ENCODE measurements at places on chromosomes 3 and 15.

DNA sequence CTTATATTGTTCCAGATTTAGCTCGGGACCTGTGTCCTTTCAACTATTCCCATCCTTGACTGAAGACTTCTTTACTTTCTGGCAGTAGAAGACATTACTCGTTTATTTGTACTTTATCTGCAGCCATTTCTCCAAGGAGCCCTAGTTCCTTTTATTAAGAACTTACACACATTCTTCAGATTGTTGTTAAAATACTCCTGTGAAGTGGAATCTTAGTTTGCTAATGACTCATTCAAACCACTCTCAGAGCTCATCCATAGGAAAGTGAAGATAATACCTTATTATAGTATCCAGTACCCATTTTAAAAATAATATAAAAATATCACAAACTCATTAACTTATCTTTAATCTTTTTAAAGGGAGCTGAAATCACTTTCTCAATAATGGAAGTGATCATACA, 63.5 kb downstream of the C3orf70 start:
- no peak for DNase-seq

- no peak for DNase-seq
Measured at GRCh38 chr15:43143203-43143941, 10.0 kb downstream of the TMEM62 start.

DNA sequence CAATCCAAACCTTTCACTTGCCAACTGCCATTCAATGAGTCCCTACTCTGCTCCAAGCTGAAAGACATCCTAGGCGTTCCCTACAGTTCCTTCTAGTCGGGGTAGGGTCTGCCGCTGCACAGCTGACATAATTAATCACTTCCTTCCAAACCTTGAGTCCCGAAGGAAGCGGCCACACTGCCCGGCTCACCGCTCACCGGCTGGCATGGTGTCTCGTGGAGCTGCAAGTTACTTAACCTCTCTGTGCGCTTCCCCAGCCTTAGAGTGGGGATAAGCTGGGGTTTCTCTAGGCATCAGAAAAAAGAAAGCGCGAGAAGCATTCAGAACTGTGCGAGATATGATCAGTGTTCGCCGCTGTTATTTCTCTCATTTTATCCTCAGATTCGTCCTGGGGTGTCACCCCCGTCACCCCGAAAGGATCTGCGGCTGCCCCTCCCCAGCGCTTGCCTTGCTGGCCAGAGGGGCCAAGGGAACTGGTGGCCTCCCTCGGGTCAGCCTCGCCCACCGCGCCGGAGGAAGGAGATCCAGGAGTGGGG, 748 bp downstream of the MRPS25 start:
- no peak for DNase-seq

DNA sequence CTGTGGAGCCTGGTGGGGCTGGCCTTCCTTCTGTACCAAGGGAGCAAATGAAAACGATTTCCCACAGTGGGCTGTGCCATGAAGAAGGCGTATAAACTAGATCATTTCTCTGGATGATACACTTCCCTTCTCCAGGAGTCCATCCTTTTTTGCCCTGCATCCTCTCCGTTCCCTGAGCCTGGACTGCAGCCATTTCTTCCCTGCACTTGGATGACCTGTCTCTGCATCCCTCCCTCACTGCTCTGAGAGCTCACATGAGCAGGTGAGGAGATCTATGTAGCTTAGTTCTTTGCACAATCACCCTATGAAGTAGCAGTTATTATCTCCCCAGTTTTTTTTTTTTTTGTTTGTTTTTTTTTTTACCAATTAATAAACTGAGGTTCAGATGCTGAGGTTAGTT, 46.7 kb downstream of the IQSEC1 start:
- DNase-seq = no peak

DNA sequence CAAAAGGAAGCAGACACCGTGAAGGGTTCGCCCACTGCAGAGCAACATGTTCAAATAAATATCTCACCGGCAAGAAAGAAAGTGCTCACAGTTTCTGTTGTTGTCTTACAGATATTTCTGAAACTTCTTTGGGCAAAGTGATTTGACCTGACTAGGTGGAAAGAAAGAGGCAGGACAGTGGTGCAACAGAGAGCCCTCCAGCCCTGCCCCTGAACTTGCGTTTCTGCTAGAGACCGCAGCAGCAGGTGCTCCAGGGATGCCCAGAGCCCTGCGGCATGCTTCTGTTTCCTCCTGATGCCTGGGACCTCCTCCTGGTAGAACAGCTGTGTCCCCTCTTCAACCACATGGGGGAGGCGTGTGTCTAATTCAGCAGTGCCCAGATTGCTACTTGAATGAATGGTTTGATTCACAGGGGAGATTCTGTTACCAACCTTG, 123.4 kb downstream of the ATP10A start:
- no peak for DNase-seq

GRCh38 chr3:15979495-15979894, 181.7 kb upstream of the ANKRD28 start:
- DNase-seq = no peak

- no peak for DNase-seq
Measured at GRCh38 chr15:63906266-63906584, 72.5 kb upstream of the HERC1 start.

GRCh38 chr3:173531602-173532001, 134.1 kb downstream of the NLGN1 start:
- DNase-seq = no peak

- DNase-seq = no peak
Measured at GRCh38 chr3:83946554-83946953, 1012.2 kb upstream of the CADM2 start.

DNA sequence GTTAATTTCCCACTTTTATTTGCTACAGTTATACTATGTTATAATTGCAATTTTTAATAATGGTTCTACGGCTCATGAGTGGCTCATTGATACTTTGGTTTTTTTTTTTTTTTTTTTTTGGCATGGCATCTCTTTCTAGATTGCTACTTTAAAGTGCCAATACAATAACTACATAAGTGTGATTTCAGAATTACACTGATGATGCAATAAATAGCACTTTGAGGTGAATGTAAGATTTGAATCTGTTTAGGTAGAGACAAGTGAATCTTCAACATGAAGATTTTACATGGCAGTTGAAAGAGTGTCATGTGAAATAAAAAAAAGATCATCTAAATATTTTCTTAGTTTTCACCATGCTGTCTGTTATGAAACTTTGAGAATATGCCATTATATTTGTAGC, 75.7 kb downstream of the KBTBD8 start:
- no peak for DNase-seq

GRCh38 chr3:185175370-185175987, 22.6 kb upstream of the C3orf70 start:
- no peak for DNase-seq

- no peak for DNase-seq
Measured at GRCh38 chr3:131329774-131330173, 51.8 kb upstream of the NUDT16 start.

DNA sequence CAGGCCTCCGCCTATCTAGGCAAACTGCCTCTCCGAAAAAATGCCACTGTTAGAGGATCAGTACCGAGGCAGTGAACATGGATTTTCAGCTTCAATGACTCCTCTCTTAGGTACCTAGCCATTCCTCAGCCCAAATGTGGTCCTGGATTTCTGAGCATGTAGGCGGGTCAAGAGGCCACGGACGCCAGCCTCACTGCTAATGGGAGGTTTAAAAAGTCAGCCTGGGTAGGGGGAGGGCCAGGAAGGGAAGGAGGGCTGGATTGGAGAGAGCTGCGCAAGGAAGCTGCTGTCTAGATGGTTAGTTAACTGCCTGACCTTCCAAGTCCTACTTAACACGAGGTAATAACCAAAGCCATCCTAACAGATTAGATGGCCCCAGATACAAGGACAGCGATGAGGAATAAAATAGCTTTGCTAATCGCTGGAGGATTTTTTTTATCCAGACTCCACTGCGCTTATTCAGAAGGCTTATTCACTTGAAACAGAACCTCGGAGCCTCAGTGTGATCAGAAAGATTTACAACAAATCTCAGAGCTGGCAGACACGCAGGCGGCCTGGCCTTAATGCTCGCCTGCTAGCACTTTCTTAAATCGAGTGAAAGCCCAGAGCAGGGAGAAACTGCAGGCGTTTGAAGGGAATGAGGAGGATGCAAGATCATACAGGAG, 34.3 kb downstream of the TLE3 start:
- no peak for DNase-seq

DNA sequence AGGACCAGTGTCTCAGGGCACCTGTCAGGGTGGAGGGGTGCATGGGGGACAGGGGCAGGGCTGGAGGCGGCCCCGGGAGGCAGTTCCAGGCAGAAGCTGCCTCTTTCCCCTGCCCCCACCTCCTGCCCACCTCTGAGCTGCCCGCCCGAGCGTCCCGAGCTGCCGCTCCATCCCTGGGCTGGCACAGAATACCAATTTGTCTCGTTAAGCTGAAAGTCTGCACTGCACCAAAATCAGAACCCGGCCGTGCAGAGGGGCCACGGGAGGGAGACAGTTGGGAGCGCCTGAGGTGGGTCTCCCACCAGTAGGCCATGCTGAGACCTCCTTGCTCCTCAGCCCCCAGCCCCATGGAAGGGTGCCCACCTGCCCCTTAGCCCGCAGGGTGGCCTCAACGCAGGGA, 1.3 kb upstream of the ATP2B2 start:
- no peak for DNase-seq

DNA sequence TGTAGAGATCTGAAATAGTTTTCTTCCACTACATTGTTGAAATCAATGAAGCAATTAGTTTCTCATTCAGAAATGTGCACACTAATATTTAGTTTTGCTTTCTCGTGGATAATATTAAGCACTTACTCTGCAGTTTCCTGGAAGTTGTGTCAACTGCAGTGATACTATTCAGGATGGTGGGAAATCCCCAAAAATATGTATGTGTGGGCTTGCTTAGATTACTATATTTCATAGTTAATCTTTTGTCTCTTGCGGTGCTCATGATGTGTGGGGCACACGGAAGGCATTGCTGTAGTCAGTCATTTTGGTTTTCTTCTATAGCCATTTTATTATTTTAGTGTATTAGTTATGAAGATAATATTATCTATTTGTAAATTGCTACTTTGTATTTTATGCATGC, 19.7 kb downstream of the RAB11A start:
- DNase-seq = no peak

DNA sequence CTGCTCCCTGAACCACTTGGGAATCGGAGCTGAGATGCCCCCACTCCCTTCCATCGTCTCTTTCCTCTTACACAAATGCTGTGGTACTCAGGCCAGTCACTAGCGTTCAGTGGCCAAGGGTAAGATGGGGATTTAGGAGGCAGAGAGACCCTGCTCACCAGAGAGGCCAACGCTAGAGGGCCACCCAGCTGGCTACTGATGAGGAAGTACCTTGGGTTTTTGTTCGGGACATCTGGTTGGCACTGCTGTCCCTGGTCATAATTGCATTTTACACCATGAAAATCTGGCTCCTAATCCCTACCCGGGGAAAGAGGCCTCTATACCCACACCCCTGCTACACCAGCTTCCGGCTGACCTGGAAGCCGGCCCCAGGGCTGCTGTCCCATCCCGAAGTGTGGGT, 7.7 kb downstream of the MAP6D1 start:
- no peak for DNase-seq

GRCh38 chr3:73739791-73740453, 115.2 kb upstream of the PDZRN3 start:
- DNase-seq = no peak

DNA sequence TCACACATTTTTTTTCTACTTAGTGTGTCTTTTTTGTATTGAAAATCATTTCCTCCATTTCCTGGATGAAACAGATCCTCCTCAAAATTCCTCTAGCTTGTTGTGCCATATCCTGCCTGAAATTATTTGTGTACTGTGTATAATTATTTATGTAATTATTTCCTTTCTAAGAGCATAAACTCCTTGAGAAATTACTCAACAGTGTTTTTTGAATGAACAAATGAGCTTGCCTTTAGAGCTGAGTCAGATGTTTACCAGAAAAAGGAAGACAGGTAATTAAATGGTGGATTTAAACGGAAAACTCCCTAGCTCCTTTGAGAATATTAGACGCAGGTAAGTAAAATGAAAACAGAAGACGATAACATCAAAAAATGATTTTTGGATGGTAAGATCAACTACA, 13.2 kb upstream of the SECISBP2L start:
- no peak for DNase-seq

- no peak for DNase-seq
Measured at GRCh38 chr3:173733029-173733652, 335.6 kb downstream of the NLGN1 start.

- DNase-seq = no peak
Measured at GRCh38 chr15:89486726-89487050, 9.7 kb downstream of the RHCG start.

DNA sequence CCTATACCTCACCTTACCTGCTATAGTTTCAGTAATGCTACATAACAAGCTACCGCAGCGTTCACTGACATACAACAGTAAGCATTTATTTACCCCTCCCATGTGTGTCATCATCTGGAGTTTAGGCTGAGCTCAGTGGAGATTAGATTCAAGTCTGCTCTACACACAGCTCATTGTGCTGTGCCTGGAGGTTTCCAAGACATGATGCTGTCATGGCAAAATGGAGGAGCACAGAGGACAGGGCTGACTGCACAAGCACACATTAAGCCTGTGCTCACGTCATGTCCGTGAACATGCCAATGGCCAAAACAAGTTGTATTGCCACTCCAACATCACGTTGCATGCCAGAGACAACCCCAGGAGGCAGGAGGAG, 333.8 kb upstream of the TRIM42 start:
- DNase-seq = no peak

DNA sequence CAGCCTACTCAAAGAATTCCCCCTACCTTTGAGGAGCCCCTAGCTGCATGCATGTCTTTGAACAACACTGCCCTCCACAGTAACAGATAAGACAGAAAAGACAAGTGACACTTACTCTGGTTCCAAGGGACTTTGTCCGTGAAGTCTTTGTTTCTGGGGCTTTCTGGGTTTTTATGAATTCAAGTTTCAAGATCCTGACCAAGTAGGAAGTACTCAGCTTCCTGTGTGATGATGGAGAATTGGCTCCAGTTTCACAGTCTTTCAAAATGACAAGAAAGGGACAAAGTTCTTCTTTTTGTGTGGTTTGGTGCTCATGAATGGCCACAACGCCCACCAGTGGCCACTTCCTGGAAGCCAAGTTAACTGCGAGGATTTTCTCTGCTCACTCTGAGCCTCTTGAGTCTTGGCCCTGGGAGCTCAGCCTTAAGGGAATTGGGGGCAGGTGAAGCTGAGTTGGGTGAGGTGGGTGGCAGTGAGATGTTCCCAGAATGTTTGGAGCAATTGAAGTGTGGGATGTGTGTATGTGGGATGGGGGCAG, at the start of gene CCR1:
TSS of gene CCR1 (minus strand) at position 147 of the 538 bp plus-strand sequence. CDS start 4,000 bp downstream, outside the sequence.
- peak; percentile 10 for DNase-seq

- no peak for DNase-seq
Measured at GRCh38 chr3:186644683-186645082, 4.5 kb downstream of the FETUB start.

DNA sequence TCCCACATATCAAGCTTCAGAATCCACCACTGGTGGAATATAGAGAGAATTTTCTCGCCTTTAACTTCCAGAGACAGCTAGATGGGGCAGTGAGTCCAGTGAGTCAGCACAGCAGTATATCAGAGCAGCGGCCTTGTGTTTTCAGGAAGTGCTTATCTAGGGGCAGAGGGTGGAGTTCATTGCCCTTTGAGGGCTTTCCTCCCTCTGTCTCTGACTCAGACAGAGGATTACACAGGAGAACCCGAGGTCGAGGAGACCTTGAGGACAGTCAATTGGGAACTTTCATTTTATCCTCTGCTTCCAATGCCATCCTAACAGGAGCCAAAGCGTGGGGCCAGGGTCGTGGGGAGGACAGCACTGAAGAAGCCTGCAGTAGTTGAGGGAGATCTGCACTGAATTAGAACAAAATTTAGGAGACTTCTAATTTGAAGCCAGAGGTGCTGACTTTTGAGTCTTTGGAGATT, 109.6 kb upstream of the UMPS start:
- DNase-seq = no peak
